Aorta (tissue), 5 donors: ENCODE measurements at places on chromosomes 7 and 10. TPM values are rescaled to one million over a fixed set of nuclear protein-coding genes. Genes with fewer than 3 reads are reported as not detected.

The LRRC18 gene
- not detected for total RNA-seq

- no peak for DNase-seq
Observed at GRCh38 chr7:51235593-51236313, 80.9 kb downstream of the COBL start.

The MRLN gene
- 0.65 TPM for total RNA-seq

- no peak for DNase-seq
Observed at GRCh38 chr7:45404622-45405021, 169.5 kb upstream of the ADCY1 start.

The CYP26C1 gene
- total RNA-seq: 0.21 TPM

- DNase-seq: no peak
Observed at GRCh38 chr10:78148216-78148960, 114.7 kb downstream of the RPS24 start.

DNA sequence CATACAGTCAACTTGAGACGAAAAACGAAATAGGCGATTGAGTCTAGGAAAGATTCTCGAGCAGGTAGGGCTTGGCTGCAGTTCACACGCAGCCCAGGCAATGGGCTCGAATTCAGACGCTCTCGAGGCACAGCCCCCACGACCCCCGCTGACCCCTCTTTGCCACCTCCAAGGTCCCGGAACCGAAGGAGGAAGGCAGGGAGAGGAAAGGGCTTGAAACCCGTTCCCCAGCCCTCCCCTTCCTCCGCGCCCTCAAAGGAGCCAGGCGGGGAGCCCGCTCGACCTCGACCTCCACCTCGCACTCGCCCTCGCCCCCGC, 441 bp downstream of the CCDC186 start:
- DNase-seq: no peak

The CALN1 gene
- total RNA-seq: not detected

The HACD1 gene
- 52.8 TPM for total RNA-seq

The ANKRD30A gene
- not detected for total RNA-seq

DNA sequence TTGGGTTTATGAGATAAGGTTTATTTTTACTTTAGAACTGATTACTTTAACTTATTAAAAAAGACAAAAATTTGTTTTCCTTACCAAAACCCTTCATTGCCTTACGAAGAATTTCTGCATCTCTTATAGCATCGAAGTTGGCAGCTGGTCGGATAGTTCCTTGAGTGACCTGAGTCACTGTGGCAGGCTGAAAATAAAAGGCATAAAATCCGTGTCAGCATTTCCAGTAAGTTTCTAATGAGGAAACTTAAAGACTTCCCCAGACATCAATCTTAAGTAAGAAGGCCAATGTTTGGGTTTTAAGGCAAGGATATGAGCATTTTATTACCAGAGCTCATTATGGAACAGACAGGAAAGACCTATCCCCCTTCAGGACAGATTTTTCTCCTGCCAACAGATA, 25.6 kb downstream of the ANXA7 start:
- DNase-seq: no peak

The HDAC9 gene
- 122 TPM for total RNA-seq

- DNase-seq: no peak
Observed at GRCh38 chr10:92421550-92421949, 130.6 kb downstream of the MARCHF5 start.

DNA sequence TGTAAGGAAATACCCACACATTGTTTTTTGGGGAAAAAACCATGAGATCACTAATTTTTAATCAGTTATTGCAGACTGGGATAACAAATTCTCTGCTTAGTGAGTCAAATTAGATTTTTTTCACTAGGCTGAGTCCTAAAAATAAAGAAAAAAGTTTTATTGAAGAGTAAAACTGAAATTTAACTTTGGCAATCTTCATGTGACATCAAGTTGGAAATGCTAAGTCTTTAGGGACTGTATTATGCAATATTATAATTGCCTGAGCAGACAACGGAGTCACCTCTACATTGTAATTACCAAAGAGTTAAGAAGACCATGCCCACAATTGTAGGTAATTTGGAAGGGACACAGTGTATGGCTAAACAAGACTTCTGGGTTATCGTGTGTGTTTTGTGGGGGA, 2.2 kb upstream of the CLEC5A start:
- no peak for DNase-seq

The ATAD1 gene
- 39.5 TPM for total RNA-seq

The MLXIPL gene
- total RNA-seq: 4.5 TPM

DNA sequence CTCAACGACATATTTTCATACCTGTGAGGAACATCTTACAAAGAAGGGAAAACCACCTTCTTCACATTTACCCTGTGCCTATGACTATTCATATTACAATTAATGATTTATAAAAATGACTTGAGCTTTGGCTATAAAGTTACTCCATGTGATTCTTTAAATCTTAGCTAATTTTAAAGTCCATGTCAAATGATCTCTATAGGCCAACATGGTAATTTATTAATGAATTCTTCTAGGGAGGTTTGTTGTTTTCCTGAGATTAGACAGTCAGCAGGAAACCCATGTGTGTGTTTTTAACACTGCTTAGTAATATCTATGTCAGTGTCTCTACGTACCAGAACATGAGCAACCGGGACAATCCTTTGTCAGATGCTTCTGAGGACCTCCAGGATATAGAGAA, 307.3 kb downstream of the IPMK start:
- no peak for DNase-seq

- no peak for DNase-seq
Observed at GRCh38 chr7:141663081-141663849, 38.7 kb downstream of the DENND11 start.

GRCh38 chr10:24826009-24826408, 102.3 kb upstream of the ARHGAP21 start:
- DNase-seq: no peak

DNA sequence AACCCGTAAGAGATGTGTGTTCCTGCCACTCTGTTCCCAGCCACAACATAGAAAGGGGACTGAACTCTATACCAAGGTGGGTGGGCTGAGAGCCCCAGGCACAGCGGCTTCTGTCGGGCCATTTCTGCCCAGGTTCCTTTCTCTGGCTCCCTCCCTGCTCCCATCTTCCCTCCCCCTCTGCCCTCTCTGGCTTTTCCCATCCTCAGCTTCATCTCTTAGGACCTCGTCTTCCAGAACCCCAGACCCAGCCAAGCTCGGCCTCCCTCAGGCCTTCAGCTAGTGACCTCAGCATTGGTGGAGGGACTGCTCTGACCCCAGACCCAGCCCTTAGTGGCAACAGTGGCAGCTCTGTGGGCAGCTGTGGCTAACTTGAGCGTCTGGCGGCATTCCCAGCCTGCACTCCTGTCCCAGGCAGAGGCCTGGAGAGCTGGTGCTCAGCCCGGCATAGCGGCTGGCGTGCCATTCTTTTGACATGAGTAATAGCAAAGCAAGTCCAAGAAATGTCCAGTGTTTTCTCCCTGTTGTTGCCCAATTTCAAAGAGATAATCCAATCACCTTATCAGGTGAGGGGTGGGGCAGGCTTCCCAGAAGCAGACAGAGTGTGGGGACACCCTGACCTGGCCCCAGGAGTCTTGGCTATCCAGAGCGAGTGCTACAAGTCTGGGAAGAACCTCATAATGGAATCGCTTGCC, 15.9 kb downstream of the PTPRE start:
- peak; percentile 92 for DNase-seq

DNA sequence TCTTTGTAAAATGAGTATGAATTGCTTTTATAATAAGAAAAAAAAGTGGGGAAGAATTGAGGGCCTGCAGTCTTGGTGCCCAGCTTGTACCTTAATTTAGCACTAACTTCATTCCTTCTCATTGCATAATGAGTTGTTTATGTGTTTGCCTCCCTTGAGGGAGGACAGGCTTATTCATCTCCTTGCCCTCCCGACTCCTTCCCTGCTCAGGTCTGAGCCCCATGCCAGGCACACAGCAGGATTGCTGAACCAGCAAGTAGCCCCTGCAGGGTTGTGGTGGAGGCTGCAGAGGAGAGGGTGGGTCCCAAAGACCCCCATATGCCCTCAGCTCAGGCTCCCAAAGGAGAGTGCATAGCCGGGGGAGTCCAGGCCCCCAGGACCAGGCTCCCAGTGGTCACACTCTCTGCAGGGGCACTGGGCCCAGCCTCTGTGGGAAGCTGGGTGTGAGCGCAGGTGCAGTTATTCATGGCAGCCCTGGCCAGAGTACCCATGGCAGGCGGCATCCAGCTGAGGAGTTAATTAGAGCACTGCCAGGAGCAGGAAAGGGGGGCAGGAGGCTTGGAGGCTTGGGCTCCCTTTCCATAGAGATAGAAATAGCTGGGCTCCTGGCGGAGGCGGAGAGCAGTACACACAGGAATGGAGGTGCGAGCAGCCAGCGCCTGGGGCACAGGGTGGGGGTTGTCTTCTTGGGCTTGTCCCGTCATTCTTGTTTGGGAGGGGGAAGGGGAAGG, 28.2 kb upstream of the GOLGA7B start:
- no peak for DNase-seq

GRCh38 chr10:96714031-96714590, 6.2 kb downstream of the PIK3AP1 start:
- DNase-seq: no peak

GRCh38 chr10:125344573-125345171, 184.3 kb upstream of the CTBP2 start:
- no peak for DNase-seq

DNA sequence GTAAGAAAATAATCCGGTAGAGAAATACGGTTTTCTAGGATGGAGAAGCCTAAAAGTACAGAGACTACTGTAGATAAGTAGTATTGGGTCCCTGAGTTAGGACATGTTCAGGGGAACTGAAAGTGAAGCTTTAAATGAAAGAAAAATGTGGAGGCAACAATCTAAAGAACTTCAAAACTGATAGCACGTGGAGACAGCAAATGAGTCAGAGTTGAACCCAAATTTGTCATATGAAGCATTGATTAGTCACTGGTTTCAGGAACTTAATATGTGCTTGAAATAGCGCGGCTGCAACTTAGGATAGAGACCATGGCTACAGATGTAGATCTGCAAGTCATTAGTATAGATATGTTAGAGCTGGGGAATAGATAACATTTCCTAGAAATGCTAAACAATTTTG, 1138.6 kb upstream of the SORCS1 start:
- no peak for DNase-seq

DNA sequence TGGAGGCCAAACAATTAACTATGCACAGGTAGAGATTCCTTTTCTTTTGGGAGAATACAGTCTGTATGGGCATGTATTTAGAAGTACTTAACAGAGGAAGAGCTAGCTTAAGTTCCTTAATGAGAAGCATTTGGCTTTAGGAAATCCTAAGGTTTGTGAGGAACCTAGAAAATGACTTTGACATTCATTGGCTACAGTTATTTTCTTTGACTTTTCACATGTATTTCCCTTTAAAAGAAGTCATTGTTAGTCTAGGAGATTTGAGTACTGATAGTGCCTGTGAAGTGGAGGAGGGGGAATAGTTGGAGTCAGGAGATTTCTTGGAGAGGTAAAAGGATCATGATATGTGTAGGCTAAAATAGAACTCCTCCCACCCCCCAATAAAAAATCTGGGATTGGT, 3.6 kb downstream of the HELLS start:
- DNase-seq: no peak

- DNase-seq: no peak
Observed at GRCh38 chr7:136998495-136998894, 130.0 kb downstream of the CHRM2 start.

GRCh38 chr10:91511549-91512330, 101.6 kb downstream of the HECTD2 start:
- DNase-seq: no peak

The GRM3 gene
- total RNA-seq: not detected

The ELFN1 gene
- total RNA-seq: 4.8 TPM
